Activated CD4-positive, alpha-beta T cell treated with anti-CD3 and anti-CD28 coated beads for 36 hours (primary cell): ENCODE measurements at places on chromosomes 11 and 22. TPM values are rescaled to one million over a fixed set of nuclear protein-coding genes. Genes with fewer than 3 reads are reported as not detected.

DNA sequence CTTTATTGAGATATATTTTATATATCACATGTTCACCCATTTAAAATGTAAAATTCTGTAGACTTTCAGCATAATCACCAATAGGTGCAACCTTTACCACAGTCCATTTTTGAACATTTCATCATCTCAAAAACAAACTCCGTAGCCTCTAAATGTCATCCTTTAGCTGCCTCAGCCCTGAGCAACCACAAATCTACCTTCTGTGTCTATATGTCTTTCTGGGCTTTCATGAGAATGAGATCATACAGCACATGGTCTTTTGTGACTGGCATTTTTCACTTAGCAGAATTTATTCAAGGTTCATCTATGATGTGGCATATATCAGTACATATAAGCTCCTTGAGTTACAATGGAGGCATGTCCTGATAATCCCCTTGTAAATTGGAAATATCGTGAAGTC is 320.5 kb downstream of the ETS1 start:
- no peak for DNase-seq

CD248 gene
- 0.26 TPM for total RNA-seq

SLC29A2 gene
- 13.6 TPM for total RNA-seq

DNA sequence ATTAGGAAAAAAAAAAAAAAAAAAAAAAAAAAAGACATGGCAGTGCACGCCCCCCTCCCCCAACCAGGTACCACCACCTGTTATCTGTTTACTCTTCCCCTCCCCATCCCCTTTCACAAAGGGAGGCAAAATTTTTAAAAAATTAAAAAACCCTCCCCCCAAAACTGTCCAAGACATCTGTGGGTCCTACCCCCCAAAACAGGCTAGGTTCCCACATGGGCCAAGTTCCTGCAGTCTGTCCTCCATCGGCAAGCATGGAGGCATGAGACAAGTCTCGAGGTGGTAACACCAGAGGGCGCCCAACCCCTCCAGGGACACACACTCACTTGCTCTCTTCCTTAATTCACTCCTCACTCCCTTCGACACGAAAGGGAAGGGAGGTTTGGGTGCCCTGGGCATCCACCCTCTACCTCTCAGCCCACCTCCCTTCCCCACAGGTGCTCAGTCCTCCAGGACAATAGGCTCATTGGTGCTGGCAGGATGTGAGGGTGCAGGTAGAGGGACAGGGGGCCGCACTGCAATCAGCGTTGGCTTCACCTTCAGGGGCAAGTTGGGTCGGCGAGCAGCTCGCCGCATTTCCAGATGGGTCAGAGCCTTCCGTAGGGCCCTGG is 2.2 kb upstream of the TUT1 start:
- peak; percentile 91 for DNase-seq

GRCh38 chr11:886568-886967 is 24.0 kb downstream of the CHID1 start:
- DNase-seq, result no peak

CATSPERZ gene
- not detected for total RNA-seq

TRIM49 gene
- not detected for total RNA-seq

- DNase-seq, result peak; percentile 38
Observed at GRCh38 chr22:26674211-26675190, 17.1 kb downstream of the MIAT start.

- no peak for DNase-seq
Observed at GRCh38 chr22:48556222-48556621, 1271.5 kb downstream of the BRD1 start.

APOA1 gene
- total RNA-seq, result not detected

CACNA1I gene
- total RNA-seq, result 0.39 TPM

- DNase-seq, result no peak
Observed at GRCh38 chr11:74870485-74870884, 78.4 kb downstream of the XRRA1 start.

DNA sequence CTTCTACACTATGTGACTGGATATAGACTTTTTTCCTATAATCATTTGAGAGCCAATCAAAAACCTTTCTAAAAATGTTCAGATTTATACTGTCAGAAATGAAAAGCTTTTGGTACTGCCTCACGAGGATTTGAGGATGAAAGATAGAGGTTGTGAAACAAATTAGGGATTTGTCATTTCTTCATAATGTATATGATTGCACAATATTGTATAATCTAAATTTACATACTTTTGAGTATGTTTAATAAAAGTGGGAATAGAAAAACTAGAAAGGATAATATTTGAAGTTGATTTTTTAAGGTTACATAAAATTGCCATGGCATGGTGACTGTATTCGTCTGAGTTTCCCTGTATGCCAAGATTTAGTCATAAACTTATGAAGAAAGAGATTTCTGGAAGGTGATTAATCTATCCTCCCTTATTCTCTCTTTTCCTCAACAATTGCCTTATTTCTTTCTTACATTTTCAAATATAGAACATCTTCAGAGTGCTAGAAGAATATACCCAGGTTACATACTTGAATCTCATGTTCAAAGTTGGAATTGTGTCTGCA is 56.2 kb downstream of the CASP12 start:
- no peak for DNase-seq

- peak; percentile 62 for DNase-seq
Observed at GRCh38 chr11:107859459-107860239, 1.1 kb upstream of the SLC35F2 start.

DNA sequence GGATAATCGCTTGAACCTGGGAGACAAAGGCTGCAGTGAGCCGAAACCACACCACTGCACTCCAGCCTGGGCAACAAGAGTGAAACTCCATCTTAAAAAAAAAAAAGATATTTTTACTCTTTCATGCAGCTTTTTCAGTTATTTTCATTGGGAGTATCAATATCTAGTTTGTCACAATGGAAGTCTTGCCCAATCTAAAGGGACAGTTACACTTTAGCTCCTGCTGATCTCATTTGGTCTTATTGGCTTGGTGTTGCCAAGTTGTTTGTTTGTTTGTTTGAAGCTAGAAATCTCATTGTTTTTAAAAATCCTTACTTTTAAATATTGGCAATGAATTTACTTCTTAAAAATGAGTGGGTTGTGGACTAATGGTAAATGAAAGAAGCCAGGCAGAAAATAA is 24.7 kb downstream of the CEP295 start:
- no peak for DNase-seq

- DNase-seq, result no peak
Observed at GRCh38 chr11:58924230-58924629, 15.1 kb upstream of the GLYATL1 start.

- DNase-seq, result no peak
Observed at GRCh38 chr22:36595940-36596339, 67.0 kb upstream of the EIF3D start.
